ENCODE measurements at places on chromosomes 6 and 20. TPM values are rescaled to one million over a fixed set of nuclear protein-coding genes. Genes with fewer than 3 reads are reported as not detected.

DNA sequence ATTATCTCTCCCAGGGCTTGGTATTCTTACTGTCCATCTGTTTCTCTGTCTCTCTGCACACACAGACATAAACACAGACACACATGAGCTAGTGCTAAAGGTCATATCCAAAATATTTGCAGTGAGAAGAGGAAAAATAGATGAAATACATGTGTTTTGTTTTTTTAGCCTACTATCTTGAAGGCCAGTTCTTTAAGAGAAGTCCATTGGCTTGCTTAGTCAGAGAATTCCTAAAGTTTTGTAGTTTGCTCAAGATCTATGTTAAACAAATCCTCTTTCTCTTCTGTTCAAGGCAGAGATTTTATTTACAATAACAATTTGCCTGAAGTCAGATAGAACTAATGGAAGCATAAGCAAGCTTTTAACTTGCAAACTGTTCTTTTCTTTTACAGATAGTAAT is 120.0 kb upstream of the AKIRIN2 start:
- no peak for DNase-seq

ARFGEF3 gene
- 2.0 TPM for total RNA-seq

MLN gene
- total RNA-seq = not detected

DNA sequence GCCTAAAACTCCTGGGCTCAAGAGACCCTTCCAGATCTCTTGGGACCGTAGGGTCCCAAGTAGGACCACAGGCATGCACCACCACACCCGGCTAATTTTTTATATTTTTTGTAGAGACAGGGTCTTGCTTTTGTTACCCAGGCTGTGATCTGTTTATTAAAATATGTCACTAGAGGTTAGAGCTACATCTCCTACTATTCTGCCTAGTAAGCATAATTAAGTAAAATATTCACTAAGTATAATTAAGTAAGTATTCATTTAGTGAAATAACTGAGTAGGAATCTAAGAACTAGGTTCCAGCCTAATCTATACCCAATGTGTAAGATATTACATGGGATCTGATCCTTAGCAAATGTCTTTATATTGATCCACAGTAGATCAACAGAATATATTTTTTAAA is 40.2 kb upstream of the GCM1 start:
- no peak for DNase-seq

GRCh38 chr20:57543754-57544153 is 17.2 kb upstream of the PCK1 start:
- DNase-seq = no peak

GRCh38 chr6:134464690-134465411 is 146.9 kb upstream of the SGK1 start:
- DNase-seq = no peak

- no peak for DNase-seq
Measured at GRCh38 chr20:12610871-12611270, 397.9 kb upstream of the SPTLC3 start.

- DNase-seq = no peak
Measured at GRCh38 chr6:138498629-138499302, 528 bp downstream of the NHSL1 start.

PBOV1 gene
- total RNA-seq = not detected

- DNase-seq = no peak
Measured at GRCh38 chr20:21521596-21522480, 8.0 kb upstream of the NKX2-2 start.

GRCh38 chr6:87918461-87918941 is 129.1 kb upstream of the SPACA1 start:
- DNase-seq = no peak

- no peak for DNase-seq
Measured at GRCh38 chr20:35632539-35633115, 17.0 kb downstream of the SPAG4 start.

DNA sequence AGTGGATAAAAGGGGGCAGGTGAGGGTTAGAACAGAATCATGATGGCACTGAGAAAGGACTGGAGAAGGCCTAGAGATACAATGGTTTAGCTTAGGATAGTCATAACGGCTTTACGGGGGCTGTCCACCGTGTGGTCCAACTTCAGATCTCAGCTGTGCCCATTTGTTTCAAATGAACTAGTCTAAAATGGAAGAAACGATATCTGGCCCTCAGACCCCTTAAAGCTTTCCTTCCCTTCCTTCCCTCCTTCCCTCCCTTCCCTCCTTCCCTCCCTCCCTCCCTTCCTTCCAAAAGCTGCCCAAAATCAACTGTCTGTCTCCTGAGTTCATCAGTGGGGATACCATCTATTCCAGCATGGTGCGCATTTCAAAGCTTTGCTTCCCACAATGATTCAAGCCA is 27.9 kb downstream of the TRAM2 start:
- DNase-seq = no peak

GRCh38 chr6:110201151-110201884 is 21.1 kb downstream of the CDC40 start:
- DNase-seq = no peak

DNA sequence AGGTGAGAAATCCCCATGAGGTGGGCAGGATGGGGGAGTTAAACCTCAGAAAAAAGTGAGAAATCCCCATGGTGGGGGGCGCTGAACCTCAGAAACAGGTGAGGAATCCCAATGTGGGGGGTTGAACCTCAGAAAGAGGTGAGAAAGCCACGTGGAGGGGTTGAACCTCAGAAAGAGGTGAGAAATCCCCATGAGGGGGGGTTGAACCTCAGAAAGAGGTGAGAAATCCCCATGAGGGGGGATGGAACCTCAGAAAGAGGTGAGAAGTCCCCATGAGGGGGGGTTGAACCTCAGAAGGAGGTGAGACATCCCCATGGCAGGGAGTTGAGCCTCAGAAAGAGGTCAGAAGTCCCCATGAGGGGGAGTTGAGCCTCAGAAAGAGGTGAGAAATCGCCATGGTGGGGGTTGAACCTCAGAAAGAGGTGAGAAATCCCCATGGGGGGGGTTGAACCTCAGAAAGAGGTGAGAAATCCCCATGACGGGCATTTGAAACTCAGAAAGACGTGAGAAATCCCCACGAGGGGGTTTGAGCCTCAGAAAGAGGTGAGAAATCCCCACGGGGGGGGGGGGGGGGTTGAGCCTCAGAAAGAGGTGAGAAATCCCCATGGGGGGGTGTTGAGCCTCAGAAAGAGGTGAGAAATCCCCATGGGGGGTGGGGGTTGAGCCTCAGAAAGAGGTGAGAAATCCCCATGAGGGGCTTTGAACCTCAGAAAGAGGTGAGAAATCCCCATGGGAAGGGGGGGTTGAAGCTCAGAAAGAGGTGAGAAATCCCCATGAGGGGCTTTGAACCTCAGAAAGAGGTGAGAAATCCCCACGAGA is 14.3 kb upstream of the GOPC start:
- no peak for DNase-seq
